Common myeloid progenitor, CD34-positive (primary cell): ENCODE measurements at places on chromosomes 13 and 19.

DNA sequence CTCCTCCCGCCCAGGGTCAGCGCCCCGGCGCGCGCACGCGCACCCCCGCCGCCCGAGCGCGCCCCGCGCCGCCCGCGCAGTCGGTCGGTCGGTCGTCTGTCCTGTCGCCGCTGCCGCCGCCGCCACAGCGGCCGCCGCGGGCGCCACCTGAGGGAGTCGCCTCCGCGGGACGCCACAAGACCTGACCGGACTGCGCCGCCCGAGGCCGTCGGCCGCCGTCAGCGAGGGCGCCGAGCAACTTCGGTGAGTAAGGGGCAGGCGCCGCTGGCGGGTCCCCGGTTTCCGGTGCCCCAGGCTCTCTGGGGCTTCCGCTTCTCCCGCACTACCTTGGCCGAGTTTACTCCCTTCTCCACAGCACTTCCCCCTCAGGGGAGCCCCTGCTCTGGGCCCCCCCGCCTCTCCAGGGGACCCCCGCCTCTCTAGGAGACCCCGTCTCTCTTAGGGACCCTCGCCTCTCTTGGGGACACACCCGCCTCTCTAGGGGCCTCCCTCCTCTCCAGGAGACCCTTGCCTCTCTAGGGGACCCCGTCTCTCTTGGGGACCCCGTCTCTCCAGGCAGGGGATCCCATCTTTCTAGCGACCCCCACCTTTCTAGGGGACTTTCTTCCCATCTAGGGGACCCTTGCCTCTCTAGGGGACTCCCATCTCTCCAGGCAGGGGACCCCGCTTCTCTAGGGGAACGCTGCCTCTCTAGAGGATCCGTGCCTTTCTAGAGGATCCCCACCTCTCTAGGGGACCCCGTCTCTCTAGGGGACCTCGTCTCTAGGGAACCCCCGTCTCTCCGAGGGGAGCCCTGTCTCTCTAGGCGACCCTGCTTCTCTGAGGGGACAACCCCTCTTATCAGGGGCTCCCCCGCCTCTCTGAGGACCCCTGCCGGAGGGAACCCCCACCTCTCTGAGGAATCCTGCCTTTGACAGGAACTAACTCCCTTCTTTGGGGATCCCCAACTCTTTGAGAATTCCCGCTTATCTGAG is 19.3 kb upstream of the GATAD2A start:
- DNase-seq: peak; percentile 72

DNA sequence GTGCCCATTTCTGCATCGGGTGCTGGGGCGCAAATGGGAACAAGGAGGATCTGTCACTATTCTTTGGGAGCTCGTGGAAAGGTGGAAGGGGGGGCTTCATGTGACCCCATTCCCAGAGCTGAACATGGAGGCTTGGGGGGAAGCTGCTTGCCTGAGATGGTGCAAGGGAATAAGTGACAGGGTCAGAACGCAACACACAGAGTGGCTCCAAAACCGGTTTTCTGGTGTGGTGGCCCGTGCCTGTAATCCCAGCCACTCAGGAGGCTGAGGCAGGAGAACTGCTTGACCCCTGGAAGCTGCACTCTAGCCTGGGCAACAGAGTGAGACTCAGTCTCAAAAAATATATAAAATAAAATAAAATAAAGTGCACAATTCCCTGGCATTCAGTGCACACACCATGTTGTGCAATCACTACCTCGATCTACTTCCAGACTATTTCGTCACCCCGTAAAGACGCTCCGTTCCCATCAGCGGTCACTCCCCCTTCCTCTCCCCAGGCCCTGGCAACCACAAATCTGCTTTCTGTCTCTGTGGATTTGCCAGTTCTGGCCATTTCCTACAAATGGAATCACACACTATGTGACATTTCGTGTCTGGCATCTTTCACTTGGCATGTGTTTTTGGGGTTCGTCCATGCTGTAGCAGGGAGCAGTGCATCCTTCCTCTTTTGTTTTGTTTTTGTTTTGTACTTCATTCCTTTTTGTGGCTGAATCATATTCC is 18.2 kb upstream of the COMP start:
- peak; percentile 38 for DNase-seq

GRCh38 chr13:112603641-112604225 is 15.8 kb upstream of the TUBGCP3 start:
- DNase-seq: no peak

- no peak for DNase-seq
These were observed 837.3 kb upstream of the KLHL1 start for GRCh38 chr13:70945506-70945905.

- DNase-seq: no peak
These were observed 1039.2 kb upstream of the MIR17HG start for GRCh38 chr13:90308249-90308648.

DNA sequence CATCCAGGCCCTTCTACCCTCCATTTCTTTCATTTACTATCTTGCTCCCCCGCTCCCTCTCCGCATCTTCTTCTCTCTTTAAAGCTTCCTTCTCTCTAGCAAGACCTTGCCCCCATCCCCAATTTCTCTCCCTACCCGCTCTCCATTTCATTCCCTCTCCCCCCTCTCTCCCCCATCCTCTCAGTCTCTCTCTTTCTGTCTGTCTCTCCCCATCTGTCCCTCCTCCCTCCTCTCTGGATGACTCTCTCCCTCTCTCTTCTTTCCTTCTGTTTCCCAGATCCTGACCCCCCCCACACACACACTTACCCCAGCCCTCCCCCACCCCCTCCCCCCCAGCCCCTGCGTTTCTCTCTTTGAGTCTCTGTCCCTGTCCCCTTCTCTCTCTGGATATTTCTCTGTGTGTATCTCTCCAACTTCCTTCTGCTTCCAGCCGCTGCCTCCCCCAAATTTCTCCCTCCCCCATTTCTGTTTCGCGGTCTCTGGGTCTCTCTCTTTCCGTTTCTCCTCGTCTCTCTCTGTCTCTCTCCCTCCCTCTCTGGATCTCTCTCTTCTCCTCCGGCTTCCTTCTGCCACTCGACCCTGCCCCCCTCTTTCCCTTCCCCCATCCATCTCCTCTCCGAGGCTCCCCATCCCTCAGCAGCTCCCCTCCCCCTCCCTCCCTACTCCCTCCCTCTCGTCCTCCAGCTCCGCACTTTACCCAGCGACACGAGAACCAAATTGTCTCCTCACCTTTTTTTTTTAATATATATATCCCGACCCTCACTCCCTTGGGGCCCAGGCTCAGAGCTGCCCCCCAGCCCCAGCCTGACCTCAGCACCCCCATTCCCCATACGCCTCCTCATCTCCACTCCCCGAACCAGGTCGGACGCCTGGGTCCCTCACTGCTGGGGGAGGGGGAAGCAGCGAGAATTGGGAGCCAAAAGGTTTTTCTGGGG is 3.6 kb upstream of the CACNG8 start:
- no peak for DNase-seq

GRCh38 chr13:43258771-43259170 is 235.4 kb downstream of the DNAJC15 start:
- DNase-seq: no peak

DNA sequence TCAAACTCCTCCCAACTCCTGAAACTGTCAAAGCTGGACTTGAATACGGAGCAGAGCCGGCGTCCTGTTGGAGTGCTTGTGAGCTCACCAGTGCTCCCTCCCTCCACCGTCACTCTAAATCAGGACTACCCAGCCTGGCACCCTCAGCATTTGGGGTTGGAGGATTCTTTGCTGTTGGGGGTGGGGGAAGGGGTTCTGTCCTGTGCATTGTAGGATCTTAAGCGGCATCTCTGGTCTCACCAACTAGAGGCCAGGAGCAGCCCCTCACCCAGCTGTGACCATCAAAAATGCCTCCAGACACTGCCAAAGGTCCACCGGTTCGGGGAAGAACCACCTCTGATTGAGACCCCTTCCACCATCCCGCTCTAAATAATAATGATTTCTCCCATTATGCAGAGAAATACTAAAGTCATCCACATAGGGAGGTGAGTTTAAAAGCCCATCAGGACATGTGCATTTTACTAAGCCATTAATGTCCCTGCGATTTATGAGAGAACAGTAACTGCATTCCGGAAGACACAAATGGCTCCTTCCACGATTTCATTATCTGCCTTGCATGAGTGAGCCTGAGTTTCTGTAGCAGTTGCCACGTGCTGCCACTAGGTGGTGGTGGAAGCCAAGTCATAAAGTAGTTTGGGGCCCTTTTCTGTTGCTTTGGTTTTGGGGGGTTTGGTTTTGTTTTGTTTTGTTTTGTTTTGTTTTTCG is 16.1 kb upstream of the USP29 start:
- peak; percentile 84 for DNase-seq

GRCh38 chr13:86003029-86003428 is 203.8 kb upstream of the SLITRK6 start:
- DNase-seq: no peak
